ENCODE measurements at places on chromosomes 6 and 20.
A peak's percentile ranks its signal among the peaks of the same experiment; 100 is the strongest.

DNA sequence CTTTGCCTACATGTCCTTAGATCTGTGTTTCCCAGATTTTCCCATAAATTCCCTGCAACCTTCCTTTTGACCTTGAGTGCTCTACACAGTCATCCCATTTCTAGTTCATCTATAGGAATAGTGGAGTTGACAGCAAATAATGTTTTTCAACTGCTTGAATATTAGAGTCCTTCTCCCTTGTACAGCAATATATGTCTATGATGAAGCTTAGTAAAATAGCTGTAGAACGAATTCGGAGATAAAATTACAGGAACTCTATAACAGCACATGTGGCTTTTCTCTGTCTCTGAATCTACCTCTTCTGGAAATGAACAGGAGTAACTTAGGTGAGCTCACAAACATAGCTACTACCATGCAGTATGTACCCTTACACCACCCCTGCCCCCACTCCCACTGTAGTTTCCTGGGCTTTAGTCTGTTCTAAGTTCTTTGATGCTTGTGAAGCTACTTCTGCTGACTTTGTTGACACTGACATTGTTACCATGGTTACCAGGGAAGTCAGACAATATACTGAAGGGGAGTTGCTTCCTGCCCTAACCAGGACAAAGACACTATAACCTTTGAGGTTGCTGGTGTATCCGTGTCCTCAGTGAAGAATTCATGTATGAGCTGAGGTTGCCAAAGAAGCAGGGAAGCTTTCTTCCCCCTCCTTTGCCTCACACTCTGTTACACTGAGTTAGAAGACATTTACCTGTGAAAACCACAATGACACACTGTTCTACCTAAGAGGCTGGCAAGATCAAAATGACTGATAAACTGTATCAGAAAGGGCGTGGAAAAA lies 35.8 kb upstream of the SHLD1 start:
- no peak for DNase-seq

DNA sequence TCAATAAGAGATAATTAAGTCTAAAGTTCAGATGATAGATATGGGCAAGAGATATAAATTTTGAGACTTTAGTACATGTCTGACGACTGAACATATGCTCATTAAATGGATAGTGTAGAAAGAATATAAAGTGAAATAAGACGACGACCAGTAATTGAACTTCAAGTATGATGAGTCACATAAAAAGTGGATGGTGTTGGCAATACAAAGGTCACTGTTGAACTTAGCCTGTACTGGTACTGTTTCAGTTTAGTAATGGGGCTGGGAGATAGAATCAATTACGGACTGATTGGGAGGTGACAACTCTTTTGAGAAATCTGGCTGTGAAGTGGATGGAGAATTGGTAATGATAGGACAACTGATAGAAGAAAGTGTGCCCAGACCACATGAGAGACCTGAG lies 68.1 kb downstream of the IBTK start:
- no peak for DNase-seq

DNA sequence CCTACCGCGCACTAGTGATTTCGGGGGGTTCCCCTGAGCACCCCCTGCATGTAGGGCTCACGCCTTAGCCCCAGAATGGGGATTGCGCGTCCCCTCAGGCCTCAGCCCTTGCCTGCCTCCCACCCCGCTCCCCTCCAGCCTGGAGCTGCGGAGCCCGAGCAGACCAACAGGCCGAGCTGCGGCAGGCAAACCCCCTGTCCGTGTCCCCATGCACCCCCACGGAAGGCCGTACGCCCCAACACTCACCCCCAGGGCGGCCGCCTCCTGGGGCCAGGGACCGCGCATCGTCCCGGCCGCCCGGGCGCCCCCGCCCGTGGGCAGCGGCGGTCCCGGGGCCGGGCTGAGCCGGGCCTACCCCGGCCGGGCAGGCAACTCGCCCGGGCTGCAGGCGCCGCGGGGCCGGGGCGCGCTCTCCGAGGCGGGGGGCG lies 1.2 kb upstream of the KCNB1 start:
- peak; percentile 68 for DNase-seq

DNA sequence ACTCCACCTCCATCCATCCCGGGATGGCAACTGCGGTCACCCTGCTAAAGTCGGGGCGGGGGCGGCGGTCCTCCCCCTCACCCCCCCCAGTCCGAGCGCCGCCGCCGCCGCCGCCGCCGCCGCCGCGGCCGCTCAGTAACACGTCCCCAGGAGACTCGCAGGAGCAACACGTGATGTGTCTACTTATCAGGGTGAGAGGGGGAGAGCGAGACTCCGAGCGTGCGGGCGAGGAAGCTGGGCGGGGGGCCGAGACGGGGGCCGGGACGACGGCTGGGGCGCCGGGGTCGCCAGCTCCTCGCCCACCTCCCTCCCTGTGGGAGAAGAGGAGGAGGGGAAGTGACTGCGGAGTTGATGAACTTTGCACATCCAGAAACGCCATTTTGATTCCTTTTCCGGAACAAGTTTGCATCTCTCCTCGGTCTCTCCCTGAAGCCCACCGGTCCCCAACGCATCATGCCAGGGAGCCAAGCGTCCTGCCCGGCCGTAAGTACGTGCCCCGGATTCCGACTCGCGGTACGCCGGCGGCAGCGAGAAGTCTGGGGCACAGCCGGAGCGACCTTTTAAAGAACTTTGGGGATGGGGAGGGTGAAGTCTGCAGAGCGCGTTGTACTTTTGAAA lies at the start of gene RREB1:
Gene RREB1 (plus strand): TSS at position 384 of the 618 bp plus-strand sequence. CDS start 73,951 bp downstream, outside the sequence.
- peak; percentile 84 for DNase-seq

GRCh38 chr6:128569732-128570679 lies 49.6 kb upstream of the PTPRK start:
- no peak for DNase-seq

DNA sequence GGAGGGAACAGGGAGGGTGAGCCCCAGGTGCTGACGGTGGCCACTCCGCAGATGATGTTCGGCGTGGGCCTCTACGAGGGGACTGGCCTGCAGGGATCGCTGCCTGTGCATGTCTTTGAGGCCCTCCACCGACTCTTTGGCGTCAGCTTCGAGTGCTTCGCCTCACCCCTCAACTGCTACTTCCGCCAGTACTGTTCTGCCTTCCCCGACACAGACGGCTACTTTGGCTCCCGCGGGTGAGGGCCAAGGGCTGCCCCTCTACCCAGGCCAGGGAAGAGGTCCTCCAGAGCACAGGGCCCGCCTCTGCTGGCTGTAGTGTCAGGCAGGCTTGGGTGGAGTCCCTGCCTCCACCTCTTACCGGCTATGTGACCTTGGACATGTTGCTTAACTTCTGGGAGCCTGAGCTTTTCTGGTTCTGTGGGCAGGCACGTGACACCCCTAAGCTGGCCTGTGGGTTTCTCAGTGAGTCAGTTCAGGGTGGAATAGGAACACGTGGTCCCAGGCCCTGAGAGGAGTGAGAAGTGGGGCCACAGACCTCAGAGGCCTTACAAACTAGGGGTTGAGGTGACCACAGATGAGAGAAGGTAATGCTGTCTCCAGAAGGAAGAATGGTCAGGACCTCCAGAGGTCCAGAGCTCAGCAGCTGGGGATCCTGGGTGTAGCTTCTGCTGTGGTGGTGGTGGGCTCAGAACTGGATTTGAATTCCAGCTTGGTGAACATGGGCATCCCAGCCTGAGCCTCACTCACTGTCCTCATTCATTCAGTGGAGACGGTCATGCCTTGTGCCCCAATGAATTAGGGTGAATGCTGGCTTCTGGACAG lies 11.9 kb downstream of the PCIF1 start:
- no peak for DNase-seq

Data from NCI-H82 (cell line).